Epithelial cell of proximal tubule (primary cell): ENCODE measurements at places on chromosomes 12 and 14. TPM values are rescaled to one million over a fixed set of nuclear protein-coding genes. Genes with fewer than 3 reads are reported as not detected.
A peak's percentile ranks its signal among the peaks of the same experiment; 100 is the strongest.

GRCh38 chr14:55123101-55123500, 6.0 kb upstream of the LGALS3 start:
- DNase-seq = no peak

DNA sequence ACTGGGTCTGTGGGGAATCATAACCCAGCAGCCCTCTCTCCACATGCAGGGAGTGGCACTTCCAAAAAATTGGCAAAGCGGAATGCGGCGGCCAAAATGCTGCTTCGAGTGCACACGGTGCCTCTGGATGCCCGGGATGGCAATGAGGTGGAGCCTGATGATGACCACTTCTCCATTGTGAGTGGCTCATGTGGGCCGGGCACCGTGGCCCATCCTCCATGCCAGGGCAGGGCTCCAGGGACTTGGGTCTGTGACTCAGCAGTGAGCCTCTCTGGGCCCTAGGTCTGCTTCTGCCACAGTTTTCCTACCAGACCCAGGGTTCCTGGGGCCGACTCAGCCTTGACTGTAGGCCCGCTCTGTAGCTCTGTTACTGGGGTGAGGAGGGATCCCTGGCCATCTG, 2.2 kb downstream of the NPFF start:
- DNase-seq = no peak

- no peak for DNase-seq
Observed at GRCh38 chr12:69329669-69330428, 18.3 kb upstream of the LYZ start.

DNA sequence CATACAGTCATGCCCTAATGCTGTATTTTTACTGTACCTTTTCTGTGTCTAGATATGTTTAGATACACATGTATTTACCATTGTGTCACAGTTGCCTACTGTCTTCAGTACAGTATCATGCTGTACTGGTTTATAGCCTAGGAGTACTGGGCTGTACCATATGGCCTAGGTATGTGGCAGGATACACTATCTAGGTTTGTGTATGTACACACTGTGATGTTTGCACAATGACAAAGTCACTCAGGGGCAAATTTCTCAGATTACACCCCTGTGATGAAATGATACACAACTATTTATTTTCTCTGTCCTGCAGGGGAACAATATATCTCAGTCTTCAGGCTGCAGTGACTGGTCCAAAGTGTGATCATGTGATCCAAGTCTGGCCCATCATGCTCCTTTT, 1076.1 kb downstream of the VRK1 start:
- no peak for DNase-seq

DNA sequence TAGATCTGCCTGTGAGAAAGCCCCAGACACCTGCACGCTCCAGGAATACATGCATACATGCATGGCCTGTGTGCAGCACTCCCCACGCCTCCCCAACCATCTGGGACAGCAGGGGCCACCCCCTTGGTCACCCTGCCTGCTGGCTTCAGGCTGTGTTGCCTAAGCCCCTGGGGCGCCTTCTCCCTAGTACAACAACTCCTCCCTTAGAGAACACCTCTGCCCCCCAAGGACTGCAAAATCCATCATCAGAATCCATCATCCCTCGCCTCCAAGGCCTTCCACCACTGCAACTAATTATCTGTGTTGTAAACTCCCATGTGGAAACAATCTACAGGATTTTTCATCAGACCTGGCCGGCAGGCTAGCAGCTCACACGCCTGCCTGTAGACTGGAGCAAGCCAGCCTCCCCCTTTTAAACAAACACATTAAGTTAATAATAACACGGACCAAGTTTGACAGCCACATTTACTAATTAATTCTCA, 36.8 kb downstream of the ZFP36L1 start:
- DNase-seq = no peak

GRCh38 chr12:93441617-93442410, at the start of gene UBE2N:
Gene UBE2N, minus strand, starts transcription at chr12:93441947. Its CDS starts 63 bp downstream, at chr12:93441884.
- peak; percentile 48 for DNase-seq

DNA sequence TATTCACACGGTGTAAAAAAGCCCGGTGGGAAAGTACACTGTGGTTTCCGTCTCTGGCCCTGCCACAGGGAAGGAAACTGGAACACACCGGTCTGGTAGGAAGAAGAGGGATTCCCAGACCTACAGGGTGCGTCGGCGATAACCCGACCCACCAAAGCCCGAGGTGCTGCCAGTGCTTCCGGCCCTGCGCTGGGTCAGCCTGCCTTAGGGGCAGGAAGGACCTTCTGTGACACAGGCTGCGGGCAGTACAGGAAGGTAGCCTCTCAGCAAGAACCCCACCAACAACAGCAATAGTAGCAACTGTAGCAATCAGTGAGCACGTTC, 169.5 kb upstream of the FKBP4 start:
- DNase-seq = no peak

- no peak for DNase-seq
Observed at GRCh38 chr12:14961466-14962152, at the start of gene ARHGDIB. Gene ARHGDIB, minus strand, starts transcription at chr12:14961601. Its CDS starts 10,889 bp downstream, at chr12:14950712.

GRCh38 chr14:60863249-60863648, 117.6 kb downstream of the TRMT5 start:
- DNase-seq = no peak

DNA sequence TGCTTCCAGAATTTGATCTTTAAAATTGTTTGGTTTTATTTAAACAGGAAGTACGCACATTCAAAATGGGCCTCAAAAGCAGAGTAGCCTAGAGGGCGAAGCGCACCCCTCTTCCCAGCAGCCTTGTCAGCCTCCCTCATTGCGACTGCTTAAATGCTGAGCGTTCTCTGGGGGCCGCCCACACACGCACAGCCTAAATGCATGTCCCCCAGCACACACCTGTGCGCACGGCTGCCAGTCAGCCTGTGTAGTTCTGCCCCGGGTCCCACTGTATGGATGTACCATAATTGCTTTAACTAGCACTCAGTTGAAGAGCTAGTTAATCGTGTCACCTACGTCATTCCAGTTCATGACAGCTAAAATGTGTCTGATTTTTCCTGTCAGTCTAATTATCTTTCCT, 79.3 kb downstream of the TESC start:
- no peak for DNase-seq

- no peak for DNase-seq
Observed at GRCh38 chr12:50600364-50600763, 95.6 kb downstream of the DIP2B start.

GRCh38 chr14:96265383-96266095, 9.5 kb downstream of the BDKRB1 start:
- no peak for DNase-seq

- DNase-seq = no peak
Observed at GRCh38 chr14:76884853-76885276, 58.7 kb downstream of the LRRC74A start.

GRCh38 chr12:95922231-95922630, 20.2 kb downstream of the CCDC38 start:
- DNase-seq = no peak

- no peak for DNase-seq
Observed at GRCh38 chr14:105021656-105022275, 883 bp upstream of the CDCA4 start.

- no peak for DNase-seq
Observed at GRCh38 chr14:50523271-50524041, 8.9 kb downstream of the MAP4K5 start.

- no peak for DNase-seq
Observed at GRCh38 chr12:52400906-52401305, 5.2 kb downstream of the KRT82 start.

DNA sequence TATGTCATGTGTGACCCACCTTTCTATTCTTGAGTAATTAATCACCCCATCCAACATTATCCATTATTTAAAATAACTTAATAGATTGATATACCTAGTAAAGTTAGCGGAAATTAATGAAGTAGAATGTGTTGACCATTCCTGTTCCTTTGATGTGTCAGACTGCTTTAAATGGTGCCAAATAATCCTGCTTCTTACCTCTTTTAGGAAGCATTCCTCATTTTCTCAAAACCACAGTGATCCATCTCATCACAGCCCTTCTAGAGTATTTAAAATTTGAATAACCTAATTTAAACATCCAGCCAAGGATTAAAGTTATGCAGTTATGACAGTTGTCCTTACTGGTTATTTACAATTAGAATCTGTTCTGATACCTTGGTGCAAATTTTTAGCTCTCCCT, 6.9 kb downstream of the MGAT4C start:
- DNase-seq = no peak

DNA sequence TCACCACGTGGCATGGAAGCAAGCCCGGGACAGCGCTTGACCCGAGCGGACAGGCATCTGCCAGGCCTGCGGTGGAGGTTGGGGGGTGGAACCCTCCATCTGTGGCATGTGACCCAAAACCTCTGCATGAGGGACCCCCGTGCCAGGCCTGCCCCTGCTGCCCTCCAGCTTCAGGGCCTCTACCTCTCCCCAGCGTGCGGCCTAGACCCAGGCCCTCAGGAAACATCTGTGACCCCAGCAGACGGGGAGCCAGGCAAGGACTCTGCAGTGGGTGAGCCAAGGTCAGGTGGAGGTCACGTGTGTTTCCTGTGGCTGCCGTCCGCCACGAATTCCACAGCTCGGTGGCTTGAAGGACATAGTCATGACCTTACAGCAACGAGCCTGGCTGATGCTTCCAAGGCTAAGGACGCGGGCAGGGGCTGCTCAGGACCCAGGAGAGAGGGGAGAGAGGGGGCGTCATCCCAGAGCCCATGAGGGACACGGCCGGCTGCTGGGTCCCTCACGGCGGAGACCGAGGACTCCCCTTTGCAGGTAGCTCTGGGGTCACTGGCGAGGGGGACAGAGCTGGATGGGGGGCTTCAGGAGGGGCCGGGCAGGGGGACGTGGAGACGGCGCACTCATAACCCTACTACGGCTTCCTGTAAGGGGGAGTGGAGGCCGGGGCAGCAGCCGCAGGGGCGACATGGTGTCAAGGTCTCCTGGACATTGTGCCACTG, 91.5 kb downstream of the GALNT9 start:
- no peak for DNase-seq

- no peak for DNase-seq
Observed at GRCh38 chr12:65526311-65526710, 247.8 kb downstream of the MSRB3 start.

GRCh38 chr12:71160585-71160984, 2.8 kb upstream of the TSPAN8 start:
- no peak for DNase-seq

DNA sequence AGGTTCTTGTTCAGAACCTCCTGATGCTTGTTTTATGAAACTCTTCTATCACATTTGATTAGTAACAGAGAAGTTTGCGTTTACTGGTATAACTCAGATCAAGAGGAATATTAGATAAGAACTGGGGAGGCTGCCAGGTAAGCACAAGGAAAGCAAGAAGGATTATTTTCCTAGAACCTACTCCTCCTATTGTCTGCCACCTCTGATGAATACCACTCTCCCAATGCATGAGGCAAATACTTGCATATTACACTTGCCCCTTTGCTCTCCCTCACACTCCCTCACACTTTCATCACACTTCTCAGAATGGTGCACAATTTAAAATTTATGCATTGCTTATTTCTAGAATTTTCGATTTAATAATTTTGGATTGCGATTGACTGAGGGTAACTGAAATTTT, 43.6 kb downstream of the LIN7A start:
- DNase-seq = no peak

DNA sequence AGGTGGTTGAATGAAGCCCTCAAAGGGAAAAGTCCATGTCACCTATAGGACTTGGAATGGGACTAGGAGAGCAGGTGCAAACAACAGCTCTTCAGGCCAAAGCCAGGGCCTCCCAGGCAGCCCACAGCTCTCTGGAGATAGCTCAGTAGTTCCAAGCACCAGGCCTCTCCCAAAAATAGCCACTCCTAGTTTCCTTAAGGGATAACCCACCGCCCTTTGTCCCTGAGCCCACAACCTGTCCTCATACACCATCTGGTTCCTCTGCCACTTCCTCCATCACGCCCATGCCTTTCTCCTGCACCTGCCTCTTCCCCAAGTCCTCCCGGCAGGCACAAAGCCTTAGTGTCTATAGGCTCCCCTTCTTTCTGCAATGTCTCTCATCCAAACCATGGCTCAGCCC, 2.1 kb downstream of the RAB15 start:
- no peak for DNase-seq

DNA sequence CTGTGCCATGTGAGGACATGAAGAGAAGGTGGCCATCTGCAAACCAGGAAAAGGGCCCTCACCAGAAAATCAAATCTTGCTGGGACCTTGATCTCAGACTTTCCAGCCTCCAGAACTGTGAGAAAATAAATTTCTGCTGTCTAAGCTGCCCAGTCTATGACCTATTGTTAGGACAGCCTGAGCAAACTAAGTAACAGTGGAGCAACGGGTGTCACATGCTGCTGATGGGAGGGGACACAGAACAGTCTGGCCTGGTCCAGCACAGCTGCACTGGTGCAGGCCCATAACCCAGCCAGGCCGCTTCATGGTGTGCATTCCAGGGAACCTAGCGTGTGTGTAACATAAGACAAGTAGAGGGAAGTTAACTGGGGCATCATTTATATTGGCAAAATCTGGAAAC, 42.1 kb downstream of the GRIP1 start:
- no peak for DNase-seq

DNA sequence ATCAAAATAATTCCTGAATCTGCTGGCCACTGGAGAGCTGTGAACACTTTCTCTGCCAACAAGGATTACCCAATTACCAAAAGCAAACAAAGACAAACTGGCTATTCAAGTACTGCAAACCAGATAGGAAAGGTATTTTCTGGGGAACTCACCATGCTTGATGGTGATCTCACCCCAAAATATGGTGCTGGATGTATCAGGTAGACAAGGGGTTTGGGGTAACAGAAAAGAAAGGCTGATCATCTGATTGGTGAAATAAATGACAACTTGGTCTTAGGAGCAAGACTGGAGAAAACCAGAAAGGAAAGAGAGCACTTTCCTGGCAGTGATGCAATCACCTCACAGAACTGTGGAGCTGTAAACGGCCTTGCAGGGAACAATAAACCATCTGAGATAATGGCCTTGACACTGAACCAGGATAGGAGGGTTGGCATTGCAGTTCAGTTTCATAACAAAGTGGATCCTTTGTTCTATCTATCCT, 31.0 kb upstream of the NPFF start:
- no peak for DNase-seq

GRCh38 chr12:42857106-42857505, 267.6 kb upstream of the PRICKLE1 start:
- no peak for DNase-seq

GRCh38 chr14:32657081-32657480, 281.6 kb upstream of the NPAS3 start:
- DNase-seq = peak; percentile 37

The SYT1 gene
- total RNA-seq = 1.2 and 2.0 TPM in 2 replicates

The YLPM1 gene
- 20.3 and 22.5 TPM in 2 replicates for total RNA-seq

The FGF23 gene
- not detected in 2 replicates for total RNA-seq

The CEP170B gene
- total RNA-seq = 28.9 and 30.9 TPM in 2 replicates

The SLC22A17 gene
- total RNA-seq = 4.3 and 7.3 TPM in 2 replicates

The NRL gene
- total RNA-seq = 0.87 and 1.2 TPM in 2 replicates

The DDN gene
- 0.14 and 0.29 TPM in 2 replicates for total RNA-seq

The MLEC gene
- total RNA-seq = 99.5 and 124 TPM in 2 replicates

The PNN gene
- total RNA-seq = 30.4 and 43.4 TPM in 2 replicates

The PELI2 gene
- total RNA-seq = 4.2 and 6.6 TPM in 2 replicates

The GUCY2C gene
- not detected in 2 replicates for total RNA-seq

The GLI1 gene
- total RNA-seq = 0.51 TPM in 1 of 2 replicates, not detected in the other

The SMOC1 gene
- total RNA-seq = 1.3 and 7.4 TPM in 2 replicates

The NELL2 gene
- total RNA-seq = 0.46 and 4.1 TPM in 2 replicates

The PMCH gene
- total RNA-seq = not detected in 2 replicates

The NIN gene
- total RNA-seq = 26.5 and 26.9 TPM in 2 replicates

The TAS2R20 gene
- total RNA-seq = 0.36 and 0.58 TPM in 2 replicates

The NPFF gene
- total RNA-seq = not detected in 2 replicates

The PSMC1 gene
- total RNA-seq = 158 and 245 TPM in 2 replicates
